ENCODE measurements at places on chromosomes 1 and 21.

- no peak for DNase-seq
Measured at GRCh38 chr1:11880911-11881748, 22.4 kb upstream of the NPPB start.

- peak; percentile 32 for DNase-seq
Measured at GRCh38 chr1:227780101-227781044, 35.1 kb upstream of the PRSS38 start.

GRCh38 chr21:45742247-45742646 lies 98.7 kb downstream of the PCBP3 start:
- no peak for DNase-seq

DNA sequence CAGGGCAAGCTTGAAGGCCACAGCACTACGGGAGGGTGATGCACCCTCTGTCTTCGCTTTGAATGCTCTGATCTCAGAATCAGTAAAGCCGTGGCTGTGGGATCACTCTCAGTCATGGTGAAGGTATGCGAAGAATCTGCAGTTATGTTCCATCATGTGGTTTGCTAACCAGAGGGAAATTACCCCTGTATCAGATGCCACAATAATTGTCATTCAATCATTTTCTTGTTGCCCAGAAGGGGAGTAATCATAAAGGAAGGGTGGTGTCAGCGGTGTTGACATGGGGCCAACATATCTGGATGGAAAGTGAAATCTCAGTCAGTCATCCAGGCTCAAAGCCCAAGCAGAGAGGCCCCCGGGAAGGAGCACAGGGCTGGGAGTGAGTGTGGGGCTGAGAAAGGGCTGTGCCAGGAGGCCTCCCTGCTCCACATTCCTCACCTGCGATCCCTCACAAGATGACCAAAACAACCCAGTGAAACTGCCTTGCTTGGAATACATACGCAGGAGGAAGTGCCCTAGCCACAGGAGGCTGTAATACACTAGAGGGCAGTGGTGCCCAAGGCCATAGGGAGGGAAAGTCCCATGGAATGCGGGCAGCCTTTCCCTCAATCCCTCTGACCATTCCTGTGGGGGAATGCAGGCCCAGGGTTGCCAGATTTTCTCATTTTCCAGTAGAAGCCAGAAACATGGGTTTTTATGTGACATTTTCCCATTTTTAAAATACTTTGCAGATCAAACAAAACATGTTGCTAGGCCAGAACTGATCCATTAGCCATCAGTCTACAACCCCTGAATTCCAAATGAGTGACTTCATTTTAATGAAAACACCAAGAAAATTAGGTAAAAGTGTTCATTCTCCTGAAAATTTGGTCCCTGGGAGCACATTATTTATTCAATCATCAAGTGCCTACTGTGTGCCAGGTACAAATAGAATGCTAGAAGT lies 95.7 kb upstream of the VANGL1 start:
- DNase-seq, result peak; percentile 81

DNA sequence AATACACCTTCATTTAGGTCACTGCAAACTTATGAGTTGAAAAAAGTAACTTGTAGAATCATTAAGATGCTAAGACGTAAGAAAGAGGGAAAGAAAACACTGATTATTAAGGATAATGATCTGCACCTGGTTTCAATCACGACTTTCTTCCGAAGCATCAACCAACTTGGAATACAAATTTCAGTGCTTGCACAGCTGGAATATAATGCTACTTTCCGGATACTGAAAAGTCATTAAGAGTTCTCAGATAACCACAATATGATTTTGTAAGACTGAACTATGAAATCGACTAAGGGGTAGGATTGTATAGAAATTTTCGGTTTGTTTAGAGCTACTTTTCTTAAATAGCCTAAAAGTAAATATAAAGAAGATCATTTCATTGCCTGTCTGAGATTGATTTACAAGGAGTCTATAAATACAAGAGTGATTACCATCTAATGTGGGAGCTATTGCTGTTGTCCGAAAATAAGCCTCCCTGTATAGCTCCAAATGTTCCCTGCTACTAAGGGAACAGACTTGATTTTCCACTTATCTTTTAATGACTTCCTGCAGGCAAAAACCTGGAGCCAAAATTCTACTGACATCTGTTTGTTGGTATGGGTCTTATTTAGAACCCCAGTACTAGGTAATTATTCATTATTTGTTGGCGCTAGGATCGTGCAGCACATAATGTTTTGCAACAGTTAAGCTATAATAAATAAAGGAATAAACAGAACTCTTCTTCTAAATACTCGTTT lies 673.3 kb downstream of the KCNT2 start:
- DNase-seq, result no peak

Measured in Caco-2 (cell line).